ENCODE measurements at places on chromosomes 5 and 9. TPM values are rescaled to one million over a fixed set of nuclear protein-coding genes. Genes with fewer than 3 reads are reported as not detected.

DNA sequence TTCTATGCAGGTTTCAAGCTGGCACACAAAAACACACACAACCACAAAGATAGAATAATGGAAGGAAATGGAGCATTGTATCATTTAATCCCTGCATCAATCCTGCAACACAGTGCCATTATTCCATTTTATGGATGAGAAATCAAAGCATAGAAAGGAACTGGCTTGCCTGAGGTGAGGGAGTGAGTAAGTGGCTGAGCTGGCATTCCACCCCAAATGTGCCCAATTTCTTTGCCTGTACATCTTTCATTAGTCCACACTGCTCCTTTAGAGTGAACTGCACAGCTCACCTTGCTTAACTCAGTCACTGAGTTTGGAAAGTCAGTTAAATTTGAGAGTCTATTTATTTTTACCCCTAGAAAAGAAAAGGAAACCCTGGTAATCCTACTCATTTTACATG is 28.9 kb downstream of the ZNF366 start:
- DNase-seq = no peak

GRCh38 chr5:111079846-111080245 is 8.3 kb downstream of the TSLP start:
- no peak for DNase-seq

DNA sequence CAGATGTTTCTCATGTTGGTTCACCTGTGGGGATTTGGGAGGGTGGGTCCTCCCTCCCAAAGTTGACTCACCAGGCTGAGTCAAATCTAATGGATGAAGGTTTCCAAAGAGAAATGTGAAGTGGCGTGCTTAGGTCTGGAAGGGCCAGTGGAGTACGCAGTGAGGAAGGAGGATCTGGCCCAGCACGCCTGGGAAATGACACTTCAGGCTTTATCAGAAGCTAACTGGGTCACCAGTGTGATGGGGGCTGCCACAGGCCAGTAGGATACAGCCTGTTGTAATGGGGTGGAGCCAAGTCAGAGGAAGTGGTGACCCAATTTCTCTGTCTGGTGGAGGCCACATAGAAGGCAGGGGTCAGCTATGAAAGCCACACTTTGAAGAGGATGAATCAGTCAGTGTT is 18.0 kb downstream of the POLR1E start:
- no peak for DNase-seq

DNA sequence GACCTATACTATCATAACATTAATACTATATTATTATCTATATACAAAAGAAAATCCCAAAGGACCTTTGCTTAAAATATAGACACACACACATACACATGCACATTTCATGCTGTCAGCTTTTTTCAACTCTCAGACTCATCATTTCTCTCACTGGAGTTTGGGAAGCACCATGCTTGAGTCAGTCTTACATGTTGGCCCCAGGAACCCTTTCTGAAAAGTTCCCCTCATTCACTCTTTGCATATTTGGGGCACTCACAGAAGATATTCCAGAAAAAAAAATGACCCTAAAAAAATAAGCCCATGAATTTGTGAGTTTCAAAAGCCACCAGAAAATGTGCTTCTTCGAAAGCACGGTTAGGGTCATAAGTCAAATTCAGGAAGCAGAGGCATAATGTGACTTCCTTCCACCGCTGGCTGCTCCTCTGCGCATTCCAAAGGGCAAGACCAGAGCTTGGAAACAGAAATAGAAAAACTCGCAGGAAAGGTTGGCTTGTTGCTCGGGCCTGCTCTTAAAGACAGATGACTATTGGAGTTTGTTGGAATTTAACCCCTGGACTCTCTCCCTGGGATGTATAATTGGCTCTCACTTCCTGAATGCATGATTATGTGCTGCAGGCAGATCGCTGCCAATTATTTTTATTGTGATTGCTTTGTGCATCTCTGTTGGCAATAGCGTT is 129.7 kb upstream of the IQGAP2 start:
- no peak for DNase-seq

DNA sequence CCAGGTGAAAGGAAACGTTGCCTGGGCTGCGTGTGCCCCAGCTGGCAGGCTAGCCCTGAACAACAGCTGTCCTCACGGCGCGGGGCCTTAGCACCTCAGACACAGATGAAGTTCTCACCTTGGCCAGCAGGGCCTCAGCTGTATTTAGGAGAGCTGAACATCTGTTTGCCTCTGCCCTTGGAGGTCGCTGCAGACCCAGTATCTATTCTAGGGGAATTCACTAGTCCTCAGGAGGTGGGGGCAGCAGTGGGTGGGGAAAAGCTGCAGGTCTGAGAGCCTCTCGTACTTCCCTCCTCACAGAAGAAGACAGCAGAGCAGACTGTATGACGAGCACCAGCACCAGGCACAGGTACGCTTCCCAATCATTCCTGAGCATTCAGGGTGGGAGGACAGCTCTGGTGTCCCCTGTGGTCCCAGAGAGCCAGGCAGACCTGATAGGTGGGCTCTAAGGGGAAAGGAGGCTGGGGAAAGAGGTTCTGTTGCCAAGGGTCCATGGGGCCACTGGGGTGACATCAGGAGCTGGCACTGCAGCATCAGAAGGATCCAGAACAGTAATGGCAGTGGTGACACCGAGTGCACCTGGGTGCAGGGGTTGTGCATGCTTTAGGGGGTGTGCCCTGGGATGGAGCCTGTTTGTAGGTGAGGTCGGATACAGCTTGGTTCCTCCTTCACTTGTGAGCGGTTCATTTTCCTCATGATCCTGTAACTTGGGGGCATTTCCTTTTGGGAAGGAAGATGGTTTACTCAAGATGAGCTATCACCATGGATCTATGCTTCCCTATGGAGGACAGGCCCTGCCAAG is 13.8 kb downstream of the CD74 start:
- DNase-seq = no peak

GRCh38 chr5:10856683-10857337 is 95.8 kb upstream of the DAP start:
- no peak for DNase-seq

- DNase-seq = peak; percentile 52
Measured at GRCh38 chr5:140043508-140043872, 391 bp upstream of the NRG2 start.

DNA sequence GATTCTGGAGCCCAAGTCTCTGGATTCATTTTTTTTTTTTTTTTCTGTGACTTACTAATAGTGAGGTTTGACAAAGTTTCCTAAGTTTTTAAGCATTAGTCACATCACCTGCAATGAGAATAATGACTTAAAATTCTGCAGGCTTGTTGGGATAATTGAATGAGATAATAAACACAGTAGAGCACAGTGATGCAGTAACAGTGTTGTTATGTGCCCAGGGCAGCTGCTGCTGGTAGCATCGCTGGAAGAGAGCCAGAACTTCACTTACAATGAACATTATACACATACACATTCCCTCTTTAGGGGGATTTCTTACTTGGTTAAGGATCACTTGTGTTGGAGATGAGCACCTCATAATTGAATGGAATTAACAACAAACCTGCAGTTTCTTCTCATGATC is 78.9 kb downstream of the ALDH7A1 start:
- no peak for DNase-seq

DNA sequence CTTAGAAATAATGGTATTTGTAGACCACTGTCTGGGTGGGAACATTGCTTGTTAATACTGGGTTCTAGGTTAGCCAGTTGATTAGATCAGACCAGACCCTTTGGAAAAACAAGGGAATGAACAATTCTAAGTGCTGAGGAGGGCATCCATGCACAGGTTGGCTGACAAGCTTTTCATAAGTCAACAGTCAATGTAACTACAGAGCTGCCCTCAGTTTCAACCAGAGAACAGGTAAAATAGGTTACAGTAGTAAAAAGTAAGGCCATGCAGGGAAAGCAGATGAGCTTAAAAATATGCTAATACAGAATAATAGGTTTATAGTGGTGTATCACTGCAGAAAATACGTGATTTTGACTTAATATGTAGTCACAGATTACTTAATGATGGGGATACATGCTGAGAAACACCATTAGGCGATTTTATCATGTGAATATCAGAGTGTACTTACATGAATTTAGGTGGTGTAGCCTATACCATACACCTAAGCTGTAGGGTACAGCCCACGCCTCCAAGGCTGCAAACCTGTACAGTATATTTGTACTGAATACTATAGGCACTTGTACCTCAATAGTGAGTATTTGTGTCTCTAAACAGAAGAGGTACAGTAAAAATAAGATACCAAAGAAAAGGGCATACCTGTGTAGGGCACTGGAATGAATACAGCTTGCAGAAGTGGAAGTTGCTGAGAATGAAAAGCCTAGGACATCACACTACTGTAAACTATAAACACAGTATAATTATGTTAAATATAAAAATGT is 6.1 kb upstream of the FGF18 start:
- DNase-seq = no peak

- DNase-seq = no peak
Measured at GRCh38 chr9:132804576-132805295, 73.3 kb downstream of the AK8 start.

DNA sequence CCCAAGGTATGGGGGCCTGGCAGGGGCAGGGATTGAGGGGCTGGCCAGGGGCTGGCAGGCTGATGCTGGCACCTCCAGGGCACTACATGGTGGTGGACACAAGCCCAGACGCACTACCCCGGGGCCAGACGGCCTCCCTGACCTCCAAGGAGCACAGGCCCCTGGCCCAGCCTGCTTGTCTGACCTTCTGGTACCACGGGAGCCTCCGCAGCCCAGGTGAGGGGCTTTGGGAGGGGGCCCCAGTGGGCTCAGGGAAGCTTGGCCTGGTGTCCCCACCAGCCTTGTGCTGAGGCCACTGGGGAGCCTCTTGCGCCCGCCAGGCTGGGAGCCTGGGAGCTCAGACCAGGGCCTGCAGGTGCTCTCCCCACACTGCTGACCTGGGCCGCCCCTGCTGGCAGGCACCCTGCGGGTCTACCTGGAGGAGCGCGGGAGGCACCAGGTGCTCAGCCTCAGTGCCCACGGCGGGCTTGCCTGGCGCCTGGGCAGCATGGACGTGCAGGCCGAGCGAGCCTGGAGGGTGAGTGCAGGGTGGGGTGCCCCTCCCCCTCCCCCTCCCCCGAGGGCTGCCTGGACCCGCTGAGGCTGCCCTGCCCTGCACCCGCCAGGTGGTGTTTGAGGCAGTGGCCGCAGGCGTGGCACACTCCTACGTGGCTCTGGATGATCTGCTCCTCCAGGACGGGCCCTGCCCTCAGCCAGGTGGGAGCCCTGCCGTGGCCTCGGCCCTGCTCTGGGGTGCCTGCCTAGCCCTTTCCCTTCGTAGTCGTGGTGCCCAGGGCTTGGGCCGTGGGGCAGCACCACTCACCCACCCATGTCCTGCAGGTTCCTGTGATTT is 5.7 kb downstream of the MAMDC4 start:
- no peak for DNase-seq

DNA sequence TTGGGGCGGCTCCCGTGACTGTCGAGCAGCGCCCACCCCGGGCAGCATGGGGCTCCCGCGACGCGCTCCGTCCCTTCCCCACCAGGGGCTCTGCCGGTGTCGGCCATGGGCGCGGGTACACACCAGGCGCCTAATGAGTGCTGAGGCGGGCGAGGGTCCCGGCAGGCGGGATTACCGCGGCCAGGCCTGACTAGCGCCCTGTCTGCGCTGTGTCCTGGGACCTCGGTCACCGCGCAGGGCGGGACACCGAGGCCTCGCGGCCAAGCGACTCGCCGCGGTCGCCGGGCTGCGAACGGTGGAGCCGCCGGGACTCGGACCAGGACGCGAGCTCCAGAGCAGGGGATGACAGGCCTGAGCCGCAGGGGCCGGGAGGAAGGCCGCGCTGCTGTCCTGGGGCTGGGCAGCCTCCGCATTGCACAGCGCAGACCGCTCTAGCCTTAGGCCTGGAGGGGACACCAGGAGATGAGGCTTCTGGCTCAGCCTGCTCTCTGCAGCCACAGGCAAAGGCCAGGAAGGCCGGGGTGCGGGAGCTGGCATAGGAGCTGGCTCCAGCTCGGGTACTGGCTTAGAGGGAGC is 14.1 kb downstream of the LCN10 start:
- no peak for DNase-seq

DNA sequence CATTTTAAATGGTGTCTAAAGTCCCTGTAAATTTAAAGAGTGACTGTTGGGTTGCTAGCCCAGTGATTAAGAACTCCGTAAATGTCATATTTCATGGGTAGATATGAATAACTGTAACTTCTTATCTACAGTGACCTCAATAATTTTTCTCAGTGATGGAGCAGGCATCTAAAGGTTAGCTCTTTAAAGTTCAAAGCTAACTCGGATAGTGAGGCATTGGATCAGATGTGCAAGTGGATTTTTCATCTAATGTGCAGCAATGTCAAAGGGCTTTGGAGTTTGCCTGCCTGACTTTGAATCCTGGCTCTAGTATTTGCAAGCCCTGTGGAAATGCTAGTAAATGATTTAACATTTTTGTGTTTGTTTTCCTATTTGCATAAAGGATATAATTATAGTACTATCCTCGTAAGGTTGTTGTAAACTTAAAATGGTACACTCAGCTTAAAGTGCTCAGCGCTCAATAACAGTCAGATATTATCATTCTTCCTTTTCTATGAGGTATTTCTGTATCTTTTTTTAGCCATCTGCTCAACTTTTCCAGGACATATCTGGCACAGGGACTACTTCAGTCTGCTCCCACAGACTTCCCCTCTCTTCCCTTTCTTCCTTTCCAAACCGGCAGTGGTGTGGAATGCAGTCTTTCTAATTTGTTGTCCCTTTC is 163.7 kb upstream of the ELL2 start:
- no peak for DNase-seq

DNA sequence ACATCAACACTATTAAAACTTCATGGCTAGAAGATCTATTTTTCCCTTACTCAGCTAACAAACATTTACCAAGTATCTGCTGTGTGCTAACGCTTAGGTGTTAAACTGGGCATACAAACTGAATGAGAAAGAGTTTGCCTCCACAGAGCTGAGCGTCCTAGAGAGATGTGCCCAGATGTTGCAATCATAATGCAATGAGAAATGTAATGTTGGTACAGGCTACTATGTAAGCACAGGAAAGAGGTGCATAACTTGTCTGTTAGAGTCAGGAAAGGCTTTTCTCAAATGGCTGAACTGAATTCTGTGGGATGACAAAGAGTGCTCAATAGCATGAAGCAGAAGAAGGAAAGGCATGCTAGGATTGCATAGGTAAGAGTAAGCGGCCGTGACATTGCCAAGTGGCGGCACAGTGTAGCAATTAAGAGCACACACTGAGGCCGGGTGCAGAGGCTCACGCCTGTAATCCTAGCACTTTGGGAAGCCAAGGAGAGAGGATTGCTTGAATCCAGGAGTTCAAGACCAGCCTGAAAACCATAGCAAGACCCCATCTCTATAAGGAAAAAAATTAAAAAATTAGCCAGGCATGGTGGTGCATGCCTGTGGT is 137.8 kb downstream of the MEF2C start:
- DNase-seq = no peak

Gene SPAAR
- total RNA-seq = 0.41 TPM

Gene PIP5K1B
- total RNA-seq = 2.9 TPM

Gene NFX1
- 20.0 TPM for total RNA-seq

Gene CNTNAP3
- 29.3 TPM for total RNA-seq

Gene TLX3
- not detected for total RNA-seq

Gene NEURL1B
- 16.3 TPM for total RNA-seq

Data from frontal cortex (tissue), 4 donors.